Activated CD8-positive, alpha-beta memory T cell treated with anti-CD3 and anti-CD28 coated beads for 24 hours (primary cell): ENCODE measurements at places on chromosomes 4 and X.

GRCh38 chr4:92791871-92792440, 488.2 kb downstream of the GRID2 start:
- no peak for DNase-seq

GRCh38 chr4:113289766-113290165, 240.3 kb downstream of the ANK2 start:
- DNase-seq, result no peak

DNA sequence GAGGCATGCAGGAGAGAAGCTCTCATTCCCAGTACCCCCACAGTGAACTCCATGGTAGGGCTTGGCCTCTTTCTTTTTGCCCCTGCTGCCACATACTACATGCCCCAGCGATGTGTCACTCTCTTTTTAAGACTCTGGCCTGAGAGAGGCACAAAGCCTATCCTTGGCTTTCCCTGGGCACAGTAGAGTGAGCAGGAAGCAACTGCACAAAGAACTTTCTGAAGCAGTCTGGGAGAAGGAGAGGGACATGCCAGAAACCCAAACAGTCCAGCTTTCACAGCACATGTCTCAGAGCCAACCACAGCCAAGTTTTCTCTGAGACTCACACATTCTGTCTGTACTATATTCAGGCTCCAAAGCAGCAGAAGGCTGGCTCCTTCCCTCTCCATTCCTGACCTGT, 7.9 kb upstream of the NALF2 start:
- DNase-seq, result no peak

DNA sequence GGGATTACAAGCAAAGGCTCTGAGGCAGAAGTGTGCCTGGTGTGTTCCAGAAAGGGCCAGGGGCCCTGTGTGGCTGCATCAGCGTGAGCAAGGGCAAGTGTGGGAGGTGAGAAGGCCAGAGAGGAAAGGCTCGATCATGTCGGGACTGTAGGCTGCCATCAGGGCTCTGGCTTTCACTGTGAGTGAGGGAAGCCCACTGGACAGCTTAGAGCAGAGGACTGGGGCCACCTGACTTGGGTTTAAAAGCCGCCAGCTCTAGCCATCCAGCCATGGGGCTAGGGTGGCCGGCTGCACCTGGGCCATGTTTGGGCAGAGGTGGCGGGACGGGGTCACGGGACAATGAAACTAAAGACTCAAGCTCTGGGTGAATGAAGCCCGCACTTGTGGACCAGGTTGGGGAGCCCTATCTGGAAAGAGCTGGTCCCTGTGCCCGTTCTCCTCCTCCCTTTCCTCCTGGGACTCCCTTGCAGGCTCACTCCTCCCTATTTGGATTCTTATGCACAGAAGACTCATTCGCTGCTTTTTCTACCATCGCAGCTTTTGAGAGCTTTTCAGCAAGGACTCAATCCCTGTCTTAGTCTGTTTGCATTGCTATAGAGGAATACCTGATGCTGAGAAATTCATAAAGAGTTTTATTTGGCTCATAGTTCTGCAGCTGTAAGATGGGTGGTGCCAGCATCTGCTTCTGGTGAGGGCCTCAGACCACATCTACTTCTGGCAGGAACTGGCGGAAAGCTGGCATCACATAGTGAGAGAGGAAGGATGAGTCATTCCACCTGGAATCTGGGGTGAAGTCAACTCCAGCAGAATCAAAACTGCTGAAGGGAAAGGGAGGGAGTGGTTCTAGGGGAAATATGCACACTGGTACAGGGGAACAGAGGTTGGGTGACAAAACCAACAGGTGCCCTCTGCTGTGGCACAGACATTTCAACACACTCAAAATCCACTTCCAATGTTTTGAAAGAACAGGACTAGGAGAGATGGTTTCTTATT, 15.3 kb downstream of the CTAG1B start:
- DNase-seq, result no peak

- no peak for DNase-seq
Observed at GRCh38 chr4:14607578-14607977, 394.7 kb upstream of the CPEB2 start.

GRCh38 chrX:133307637-133308498, 89.7 kb upstream of the TFDP3 start:
- no peak for DNase-seq

DNA sequence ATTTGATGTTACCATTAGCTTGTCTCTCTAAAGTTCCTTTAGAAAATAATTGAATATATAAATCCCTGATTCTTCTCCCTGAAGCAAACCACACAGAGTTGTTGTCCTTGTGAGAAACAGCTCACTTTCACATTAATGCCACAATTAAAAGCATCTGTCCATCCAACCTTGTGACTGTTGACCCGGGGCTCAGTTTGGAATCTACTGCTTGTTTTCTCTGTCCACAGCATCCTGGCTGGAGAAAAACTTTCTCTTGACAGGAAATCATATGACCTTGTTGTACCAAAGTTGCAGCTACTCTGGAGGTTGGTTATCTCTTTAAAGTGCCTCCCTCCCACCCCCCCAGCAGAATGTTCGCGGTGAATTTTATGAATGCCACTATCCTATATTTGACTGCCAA, 3.1 kb downstream of the PRKG2 start:
- no peak for DNase-seq

DNA sequence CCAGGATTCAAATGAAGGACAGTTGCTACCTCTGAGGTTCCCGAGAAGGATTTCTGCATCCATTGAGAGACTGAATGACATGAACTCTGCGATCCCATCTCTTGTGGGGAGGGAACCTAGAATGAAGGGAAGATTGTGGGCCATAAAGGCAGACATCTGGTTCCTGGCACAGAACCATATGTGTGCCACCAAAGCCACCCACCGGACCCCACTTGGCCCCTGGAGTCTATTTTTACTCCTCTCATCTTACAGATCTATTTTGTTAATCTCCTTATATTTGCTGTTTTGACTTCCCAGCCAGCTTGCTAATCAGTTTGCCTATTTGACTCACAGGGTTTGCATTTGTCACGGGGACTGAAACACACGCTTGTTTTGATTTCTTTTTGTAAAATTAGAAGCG, 7.3 kb downstream of the SOD3 start:
- DNase-seq, result no peak

- DNase-seq, result no peak
Observed at GRCh38 chr4:56213543-56213942, 173.7 kb downstream of the AASDH start.

GRCh38 chrX:153736871-153737441, 12.3 kb downstream of the ABCD1 start:
- DNase-seq, result no peak
